ENCODE measurements at places on chromosomes 5 and 9.

DNA sequence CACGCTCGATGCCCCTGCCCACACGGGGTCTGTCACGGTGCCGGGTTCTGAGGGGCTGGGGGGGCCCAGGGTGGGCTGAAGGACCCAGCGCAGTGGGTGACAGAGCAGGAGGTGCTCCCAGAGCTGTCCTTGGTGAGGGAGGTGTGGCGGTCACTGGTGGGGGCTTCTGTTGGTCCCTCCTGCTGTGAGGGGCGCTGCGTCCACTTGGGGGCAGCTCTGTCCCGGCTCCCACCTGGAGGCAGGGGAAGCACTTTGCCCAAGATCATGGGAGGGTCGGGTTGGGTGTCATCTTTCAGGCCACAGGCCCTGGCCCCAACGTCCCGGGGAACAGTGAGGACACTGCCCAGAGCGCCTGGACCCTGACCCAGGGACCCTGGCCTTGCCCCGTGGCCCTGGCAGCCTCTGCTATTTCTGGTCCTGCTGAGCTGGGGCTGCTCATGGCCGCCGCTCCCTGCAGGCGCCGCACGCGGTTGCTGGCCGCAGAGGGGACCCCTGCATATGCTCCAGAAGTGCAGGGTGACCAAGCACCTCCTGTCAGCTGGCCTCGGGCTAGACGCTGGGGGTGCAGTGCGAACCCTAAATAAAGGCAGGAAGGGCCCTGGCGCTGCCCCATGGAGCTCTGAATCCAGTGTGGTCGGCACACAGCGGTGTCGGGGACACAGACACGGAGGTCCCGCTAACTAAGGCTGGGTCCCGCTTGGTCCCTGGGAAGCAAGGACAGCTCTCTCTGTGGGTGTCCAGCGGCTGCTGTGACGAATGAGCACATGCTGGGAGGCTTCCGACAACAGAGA, 11.6 kb upstream of the RNU6ATAC start:
- DNase-seq: no peak
- H3K27ac ChIP-seq: no peak overlapping the region
- no peaks in the 10 kb centered on the region for H3K4me1 ChIP-seq
- H3K36me3 ChIP-seq: no peaks in the 10 kb centered on the region
- peaks cover 32% of the 10 kb centered on the region for H3K27me3 ChIP-seq

DNA sequence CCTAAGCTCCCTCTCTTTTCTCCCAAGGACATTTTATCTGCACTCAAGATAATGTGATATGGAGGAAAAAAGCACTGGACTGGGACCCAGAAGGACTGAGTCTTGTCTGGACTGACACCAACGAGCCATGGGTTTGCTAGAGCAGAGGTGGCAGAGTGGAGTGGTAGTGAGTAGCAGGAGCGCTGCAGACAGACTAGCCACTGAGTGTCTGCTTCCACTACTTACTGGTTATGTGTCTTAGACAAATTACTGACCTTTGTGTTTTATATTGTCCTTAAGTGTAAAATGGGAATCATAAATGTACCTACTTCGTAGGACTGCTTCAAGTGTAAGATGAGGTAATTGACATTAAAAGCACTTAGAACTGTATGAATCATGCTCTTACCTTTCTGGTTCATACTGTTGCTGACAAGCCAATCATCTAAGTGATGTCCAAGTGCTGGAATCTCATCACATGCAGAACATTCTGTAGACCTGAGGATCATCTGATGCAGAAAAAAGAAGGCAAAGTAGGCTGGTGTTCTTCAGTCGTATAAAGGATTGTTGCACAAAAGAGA, 12.5 kb upstream of the PRLR start:
- no peaks in the 10 kb centered on the region for H3K4me1 ChIP-seq
- H3K36me3 ChIP-seq: no peaks in the 10 kb centered on the region
- H3K27ac ChIP-seq: no peak overlapping the region
- no peak for DNase-seq
- H3K27me3 ChIP-seq: peaks cover 10% of the 10 kb centered on the region
- no peak overlapping the region for H3K4me3 ChIP-seq

DNA sequence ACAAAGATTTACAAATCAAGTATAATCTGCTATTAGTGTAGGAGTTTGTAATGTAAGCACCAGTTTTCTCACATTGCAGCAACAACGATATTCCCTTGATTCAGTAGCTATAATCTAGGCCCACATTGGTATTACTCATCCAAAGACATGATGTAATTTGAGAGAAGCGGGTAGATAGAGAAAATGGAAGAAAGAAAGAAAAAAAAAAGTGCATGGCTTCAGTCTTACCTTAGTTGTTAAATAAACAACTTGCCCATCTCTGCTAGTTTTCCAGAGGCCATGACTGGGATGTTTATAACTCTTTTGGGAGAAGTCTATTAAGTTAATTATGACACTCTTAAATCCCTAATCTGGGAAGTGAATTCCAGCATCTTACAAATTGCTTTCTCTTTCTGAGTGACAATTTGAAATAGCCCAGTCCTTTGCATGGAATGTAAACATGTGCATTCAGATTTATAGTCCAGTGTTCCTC, 2.8 kb downstream of the MELK start:
- peak; percentile 55 for DNase-seq
- peak overlapping the region; percentile 82 for H3K4me3 ChIP-seq
- peaks cover 39% of the 10 kb centered on the region for H3K4me1 ChIP-seq
- peak overlapping the region; percentile 88 for H3K27ac ChIP-seq

- H3K36me3 ChIP-seq: 0 out of 2 replicates have a peak, but pooled peaks cover 4% of the 10 kb centered on the region
- peaks cover 12% of the 10 kb centered on the region for H3K4me1 ChIP-seq
- H3K4me3 ChIP-seq: no peak overlapping the region
- DNase-seq: no peak
- peaks cover 49% of the 10 kb centered on the region for H3K27me3 ChIP-seq
- no peak overlapping the region for H3K27ac ChIP-seq
Observed at GRCh38 chr9:132166599-132166998, 4.7 kb downstream of the NTNG2 start.

GRCh38 chr9:83508067-83508466, 30.1 kb downstream of the FRMD3 start:
- H3K36me3 ChIP-seq: peaks cover 13% of the 10 kb centered on the region
- H3K4me1 ChIP-seq: peaks cover 75% of the 10 kb centered on the region
- no peak overlapping the region for H3K27ac ChIP-seq
- H3K27me3 ChIP-seq: no peaks in the 10 kb centered on the region
- no peak overlapping the region for H3K4me3 ChIP-seq
- no peak for DNase-seq

DNA sequence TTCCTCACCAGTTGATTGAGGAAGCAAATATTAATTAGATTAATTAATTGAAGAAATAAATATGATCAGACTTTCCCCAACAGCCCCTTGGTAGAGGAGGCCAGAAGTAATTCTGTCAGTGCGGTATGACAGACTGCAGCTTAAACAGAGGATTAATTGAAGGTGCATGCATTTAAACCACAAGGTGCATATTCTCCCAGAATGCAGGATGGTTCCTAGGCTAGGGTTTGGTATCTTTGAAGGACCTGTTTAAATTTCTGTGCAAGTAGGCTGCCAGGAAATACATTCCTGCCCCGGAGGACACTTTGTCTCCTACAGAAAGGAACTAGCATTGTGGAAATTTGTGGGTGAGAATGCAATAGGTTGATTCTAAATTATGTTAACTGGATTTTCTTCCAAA, 50.5 kb upstream of the PALM2AKAP2 start:
- H3K27me3 ChIP-seq: peaks cover 3% of the 10 kb centered on the region
- H3K4me3 ChIP-seq: no peak overlapping the region
- no peaks in the 10 kb centered on the region for H3K36me3 ChIP-seq
- no peak for DNase-seq

GRCh38 chr5:117103703-117104102, 529.1 kb upstream of the SEMA6A start:
- no peaks in the 10 kb centered on the region for H3K4me1 ChIP-seq
- H3K27me3 ChIP-seq: no peaks in the 10 kb centered on the region
- no peak overlapping the region for H3K27ac ChIP-seq
- H3K4me3 ChIP-seq: no peak overlapping the region
- no peaks in the 10 kb centered on the region for H3K36me3 ChIP-seq

DNA sequence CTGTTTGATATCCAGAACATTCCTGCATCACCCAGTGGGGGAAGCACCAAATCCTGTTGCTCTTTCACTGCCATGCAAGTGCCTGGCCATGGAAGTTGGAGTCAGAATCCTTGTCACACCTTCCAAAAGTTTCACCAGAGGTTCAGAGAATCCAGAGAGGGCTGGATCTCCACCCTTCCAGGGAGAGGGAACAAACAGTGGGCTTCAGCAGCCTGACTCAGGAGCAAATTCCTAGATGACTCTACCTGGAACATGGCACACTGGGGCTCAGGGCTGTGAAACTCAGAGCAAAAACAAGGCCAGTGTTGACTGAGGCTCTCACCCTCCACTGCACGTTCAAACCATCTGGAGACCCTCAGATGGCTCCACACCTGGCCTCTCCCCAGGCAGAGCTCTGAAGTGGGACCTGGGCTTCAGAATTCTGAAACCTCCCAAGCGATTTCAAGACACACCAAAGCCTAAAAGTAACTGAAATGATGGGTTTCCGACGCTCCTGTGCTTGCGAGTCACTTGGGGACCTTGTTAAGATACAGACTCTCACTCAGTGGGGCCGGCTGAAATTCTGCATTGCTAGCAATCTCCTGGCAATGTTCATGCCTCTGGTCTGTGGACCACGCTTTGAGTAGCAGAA, 205.9 kb downstream of the AUH start:
- H3K27ac ChIP-seq: no peak overlapping the region
- H3K4me1 ChIP-seq: peaks cover 29% of the 10 kb centered on the region
- no peaks in the 10 kb centered on the region for H3K27me3 ChIP-seq
- DNase-seq: no peak
- no peak overlapping the region for H3K4me3 ChIP-seq

GRCh38 chr5:125026867-125027731, 280.7 kb upstream of the ZNF608 start:
- H3K27ac ChIP-seq: no peak overlapping the region
- H3K27me3 ChIP-seq: peaks cover 3% of the 10 kb centered on the region
- no peak overlapping the region for H3K4me3 ChIP-seq
- no peaks in the 10 kb centered on the region for H3K36me3 ChIP-seq

All from HFFc6 (cell line).